Gastroesophageal sphincter (tissue), 4 donors: ENCODE measurements at places on chromosomes 5 and 9.

- no peak for ATAC-seq
These were observed 133.9 kb upstream of the TNPO1 start for GRCh38 chr5:72682561-72682960.

DNA sequence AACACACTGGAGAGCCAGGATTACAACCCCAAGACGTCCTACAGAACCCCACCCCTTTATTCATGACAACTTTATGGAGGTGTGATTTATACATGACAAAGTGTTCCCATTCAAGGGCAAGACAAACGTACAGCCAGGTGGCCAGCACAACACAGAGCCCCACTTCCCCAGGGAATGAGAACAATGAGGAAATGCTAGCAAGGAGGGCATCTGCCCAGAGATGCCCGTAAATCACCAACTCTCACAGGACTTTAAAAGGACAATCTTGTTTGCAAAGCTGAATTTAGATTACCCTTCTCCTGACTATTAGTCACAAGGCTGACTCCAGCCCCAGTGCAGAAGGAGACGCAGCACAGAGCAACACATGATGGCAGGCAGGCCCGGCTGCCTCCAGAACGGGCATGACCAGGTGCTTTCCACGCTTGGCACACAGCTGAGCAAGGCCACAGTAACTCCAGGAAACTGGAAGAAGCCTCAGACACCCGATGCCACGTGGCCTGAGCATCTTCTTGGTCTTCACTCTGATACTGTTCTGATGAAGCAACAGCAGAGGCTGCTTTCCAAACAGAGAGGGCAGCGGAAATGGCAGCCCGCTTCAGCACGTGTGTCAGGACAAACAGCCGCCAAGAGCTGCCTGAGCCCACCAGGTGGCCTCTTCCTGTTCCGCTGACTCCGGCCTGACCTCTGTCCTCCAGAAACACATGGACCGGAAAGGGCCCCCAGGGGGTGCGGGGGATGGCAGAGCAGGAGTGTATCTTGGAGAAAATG lies 51.4 kb downstream of the ROR2 start:
- peak; percentile 35 for ATAC-seq

GRCh38 chr5:178751286-178751685 lies 20.8 kb upstream of the ZNF354A start:
- ATAC-seq: no peak

DNA sequence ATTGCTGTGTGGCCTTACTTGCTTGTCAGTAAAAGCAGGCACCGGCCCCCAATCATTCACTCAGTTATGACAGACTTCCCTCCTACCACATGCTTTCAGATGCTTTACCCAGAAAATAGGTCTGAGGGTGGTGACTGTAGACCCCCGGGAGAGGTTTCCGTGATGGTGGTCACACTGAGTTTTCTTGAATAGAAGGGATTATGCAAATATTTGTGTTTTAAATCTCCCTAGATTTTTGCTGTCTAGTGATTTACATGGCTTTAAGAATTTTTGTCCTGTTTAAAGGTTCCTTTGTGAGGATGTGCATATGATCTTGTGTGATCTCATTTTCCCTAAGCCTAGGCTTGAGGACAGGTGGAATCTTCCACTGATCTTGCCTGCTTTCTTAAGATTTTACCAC lies 281.7 kb downstream of the FANCC start:
- ATAC-seq: no peak

GRCh38 chr9:105332471-105332870 lies 88.0 kb downstream of the SLC44A1 start:
- ATAC-seq: no peak

- ATAC-seq: no peak
These were observed 115.2 kb downstream of the RXRA start for GRCh38 chr9:134441227-134442084.

- no peak for ATAC-seq
These were observed 688.4 kb downstream of the PTPRD start for GRCh38 chr9:9924376-9924775.

GRCh38 chr5:136424835-136425584 lies 59.7 kb upstream of the TRPC7 start:
- ATAC-seq: no peak

DNA sequence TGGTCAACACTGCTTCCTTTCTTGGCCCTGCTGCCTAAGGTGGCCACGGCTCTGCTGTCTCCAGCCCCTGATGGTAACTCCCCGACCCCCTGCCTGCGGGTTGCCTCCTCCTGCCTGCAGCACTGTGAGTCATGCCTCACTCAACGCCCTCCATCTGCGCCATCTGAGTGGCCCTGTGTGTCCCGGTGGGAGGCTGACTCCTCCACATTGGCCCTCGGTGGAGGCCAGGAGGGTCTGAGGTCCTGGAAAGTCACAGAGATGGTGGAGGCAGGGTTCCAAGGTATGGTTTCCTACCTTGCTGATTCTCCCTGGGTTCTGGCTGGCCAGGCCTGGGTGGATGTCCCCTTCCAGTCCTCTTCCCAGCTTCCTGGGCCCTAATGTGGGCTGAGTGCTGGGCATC lies 64.5 kb upstream of the ADAMTS2 start:
- ATAC-seq: no peak

DNA sequence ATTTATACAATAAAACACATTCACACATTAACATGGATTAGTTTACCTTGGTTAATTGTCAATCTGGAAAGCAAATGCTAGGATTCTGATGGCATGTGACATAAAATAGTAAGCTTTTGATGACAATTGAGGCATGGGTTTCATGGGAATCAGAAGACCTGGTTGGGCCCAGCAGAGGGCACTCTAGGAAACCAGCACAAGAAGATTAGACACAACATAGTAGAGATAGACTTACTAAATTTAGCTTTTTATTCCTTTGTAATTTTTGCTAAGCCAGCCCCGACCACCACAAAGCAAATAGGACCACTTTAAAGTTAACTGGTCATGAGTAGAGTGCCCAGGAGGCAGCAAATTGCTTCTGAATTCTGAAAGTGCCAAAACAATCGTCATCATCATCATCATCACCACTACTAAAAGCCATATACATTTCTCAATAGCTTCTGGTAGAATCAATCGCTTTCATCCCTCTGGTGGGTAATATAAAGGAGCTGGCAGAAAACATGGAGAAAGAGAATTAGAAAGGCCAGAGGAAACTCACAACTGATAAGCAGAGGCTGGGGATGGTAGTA lies 163.2 kb downstream of the ARRDC3 start:
- no peak for ATAC-seq

DNA sequence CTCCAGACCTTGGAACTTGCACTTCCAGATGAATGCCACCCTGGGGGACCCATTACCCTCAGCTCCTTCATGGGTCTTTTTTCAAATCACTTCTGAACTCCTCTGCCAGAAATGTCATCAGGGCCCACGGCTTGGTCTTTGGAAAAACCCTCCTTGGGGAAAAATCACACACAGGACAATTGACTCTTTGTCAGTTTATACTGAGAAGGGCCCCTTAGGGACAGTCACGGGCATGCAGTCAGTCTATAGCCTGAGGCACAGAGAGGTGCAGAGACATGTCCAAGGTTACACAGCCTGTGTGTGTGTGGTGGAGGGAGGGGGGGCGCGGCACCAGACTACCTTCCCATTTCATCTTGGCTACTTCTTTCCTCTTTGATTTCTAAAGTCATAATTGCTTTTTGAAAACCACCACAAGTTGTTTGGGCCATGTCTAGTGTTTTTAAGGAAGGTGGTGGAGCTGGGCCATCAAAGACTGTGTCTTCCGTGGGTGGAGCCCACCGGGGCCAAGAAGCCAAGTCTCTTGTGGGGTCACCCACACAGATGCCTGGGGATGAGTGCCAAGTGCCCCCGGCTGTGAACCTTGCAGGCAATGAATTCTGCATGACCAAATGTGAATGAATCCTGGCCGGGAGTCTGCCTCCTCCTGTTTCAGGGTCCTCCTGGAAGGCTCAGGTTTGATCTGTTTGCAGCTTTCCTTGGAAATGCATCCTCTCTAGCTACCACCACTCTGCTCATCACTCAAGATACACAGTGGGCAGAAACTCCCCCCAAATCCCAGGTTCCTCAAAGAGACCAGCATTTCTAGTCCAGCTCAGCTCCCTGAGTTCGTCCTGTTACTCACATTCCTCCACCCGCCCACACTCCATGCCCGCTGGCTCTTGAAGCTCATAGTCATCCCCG lies 200.1 kb upstream of the TBC1D2 start:
- ATAC-seq: no peak

- ATAC-seq: peak; percentile 69
These were observed 16.0 kb downstream of the TRAF2 start for GRCh38 chr9:136902259-136902821.

DNA sequence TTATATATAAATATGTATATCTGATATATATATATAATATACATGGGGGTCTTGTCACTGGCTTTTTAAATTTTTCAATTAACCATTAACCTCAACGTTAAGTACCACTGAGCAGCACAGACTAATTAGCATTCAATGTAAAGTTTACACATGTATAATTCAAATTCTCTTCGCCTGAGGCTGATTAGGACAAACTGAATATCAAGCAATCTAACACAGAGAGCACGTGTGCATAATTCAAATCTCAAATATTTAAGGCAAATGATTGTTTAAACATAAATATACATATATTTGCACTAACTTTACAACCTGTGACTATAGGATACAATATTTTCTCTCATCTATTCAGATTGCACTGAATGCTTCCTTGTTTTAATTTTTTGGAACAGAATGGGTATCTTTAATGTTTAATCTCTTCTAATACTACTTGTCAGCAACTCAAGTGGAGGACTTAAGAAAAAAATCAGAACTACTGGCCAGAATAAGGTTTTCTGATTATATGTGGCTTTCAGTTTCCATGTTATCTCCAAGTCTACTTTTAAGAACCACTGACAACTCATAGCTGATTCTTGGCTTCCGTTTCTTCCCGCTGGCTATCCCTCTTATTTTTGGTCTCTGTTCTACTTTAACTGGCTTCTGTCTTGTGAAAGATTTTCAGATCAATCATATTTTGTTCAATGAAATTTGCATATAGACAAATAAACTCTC lies 204.8 kb downstream of the MLLT3 start:
- no peak for ATAC-seq

DNA sequence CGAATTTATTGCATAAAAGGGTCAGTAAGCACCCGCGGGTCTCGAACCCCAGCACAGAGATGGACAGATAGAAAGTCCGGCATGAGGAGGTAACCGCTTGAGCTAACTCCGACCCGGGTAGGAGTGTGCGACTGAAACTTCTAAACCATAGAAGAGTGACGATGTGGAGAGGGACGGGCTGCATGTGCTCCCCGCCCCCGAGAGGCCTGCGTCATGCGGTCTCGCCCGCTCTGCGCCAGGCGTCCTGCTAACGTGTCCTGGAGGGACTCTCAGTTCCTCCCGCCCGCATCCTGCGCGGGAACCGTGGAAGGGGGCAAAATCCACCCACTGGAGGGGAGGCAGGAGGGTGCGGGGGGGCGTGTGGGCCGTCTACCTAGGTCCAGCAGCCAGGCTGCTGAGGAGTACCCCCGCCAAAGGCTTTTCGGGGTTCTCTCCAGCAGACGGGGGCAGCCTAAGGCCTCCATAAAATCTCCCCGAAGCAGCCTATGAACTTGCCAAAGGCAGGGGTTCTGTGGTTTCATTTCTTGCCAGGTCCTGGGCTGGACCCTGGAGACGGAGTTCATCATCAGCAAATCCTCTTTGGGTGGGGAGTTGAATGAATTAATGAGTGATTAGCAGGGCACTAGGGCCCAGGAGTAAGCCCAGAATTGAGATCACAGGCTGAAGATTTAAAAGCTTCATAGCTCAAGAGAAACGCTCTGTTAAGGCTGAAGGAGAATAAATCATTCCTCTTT lies 51.9 kb downstream of the TGFBI start:
- ATAC-seq: peak; percentile 95

- ATAC-seq: no peak
These were observed 152.2 kb upstream of the TRPM3 start for GRCh38 chr9:71273613-71274012.

DNA sequence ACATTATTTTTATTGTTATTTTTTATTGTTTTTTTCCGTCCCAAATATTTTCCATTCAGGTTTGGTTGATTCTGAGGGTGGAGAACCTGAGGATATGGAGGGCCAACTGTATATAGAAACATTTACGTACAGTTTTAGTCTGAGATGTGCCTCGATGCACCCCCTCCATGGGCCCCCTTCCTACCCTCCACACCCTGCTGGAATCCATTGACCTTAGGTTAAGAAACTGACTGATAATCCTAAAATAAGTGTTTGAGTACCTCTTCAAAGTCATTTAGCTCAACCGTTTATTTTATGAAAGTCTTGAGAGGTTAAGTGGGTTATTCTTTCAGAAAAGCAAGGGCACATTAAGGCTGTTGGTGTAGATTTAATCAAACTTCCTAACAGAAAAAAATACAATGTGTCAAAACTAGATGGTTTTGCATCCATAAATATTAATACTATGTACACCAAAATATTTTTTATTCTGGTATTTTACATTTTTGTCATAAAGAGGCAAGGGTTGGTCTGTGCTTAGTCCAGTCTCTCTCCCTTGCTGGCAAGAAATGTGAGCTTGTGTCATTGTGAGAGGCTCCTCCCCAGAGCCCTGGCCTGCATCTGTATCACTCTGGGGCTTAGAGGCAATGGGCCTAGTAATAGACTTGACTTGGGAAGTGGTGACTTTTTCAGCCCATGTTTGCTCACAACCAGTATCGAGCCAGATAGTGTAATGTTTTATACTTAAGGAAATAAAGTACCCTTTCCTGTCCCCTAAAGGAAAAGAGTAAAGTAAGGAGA lies 15.7 kb downstream of the MTRR start:
- no peak for ATAC-seq

DNA sequence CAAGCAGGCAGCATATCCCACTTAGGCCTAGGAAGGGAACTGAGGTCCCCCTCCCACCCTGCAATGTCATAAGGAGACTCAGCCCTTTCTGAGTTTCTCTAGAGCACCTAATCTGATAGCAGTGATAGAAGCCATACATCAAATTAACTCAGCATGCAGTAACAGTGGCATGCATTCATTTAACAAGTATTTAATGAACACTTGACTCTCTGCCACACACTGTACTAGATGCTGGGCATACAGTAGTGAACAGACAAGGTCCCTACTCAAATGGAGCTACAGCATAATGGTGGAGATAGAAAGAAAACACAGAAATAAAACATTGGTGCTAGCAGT lies 58.6 kb downstream of the SLC22A5 start:
- ATAC-seq: no peak

DNA sequence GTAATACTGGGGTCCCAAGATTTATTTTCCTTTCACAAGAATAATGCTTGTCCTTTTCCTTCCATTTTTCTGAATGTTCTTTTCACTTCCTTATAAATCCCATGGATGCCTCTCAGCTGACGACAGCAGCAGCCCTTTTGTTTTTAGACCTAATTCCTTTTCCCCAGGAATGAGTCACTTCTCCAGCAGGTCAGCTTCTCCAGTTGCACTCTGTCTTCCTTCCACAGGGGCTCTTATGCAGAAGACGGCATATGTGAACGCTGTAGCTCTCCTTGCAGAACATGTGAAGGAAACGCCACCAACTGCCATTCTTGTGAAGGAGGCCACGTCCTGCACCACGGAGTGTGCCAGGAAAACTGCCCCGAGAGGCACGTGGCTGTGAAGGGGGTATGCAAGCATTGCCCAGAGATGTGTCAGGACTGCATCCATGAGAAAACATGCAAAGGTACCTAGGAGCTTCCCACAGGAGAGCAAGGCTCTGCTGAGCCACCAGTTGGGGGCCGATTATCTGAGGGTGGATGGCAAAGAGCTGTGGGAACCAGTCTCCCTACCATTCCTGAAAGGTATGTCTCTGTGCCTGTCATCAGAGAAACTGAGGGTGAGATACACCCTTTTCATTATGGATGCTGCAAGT lies 72.9 kb downstream of the RFK start:
- no peak for ATAC-seq
